Islet precursor cell (in vitro differentiated cells): ENCODE measurements at places on chromosomes 11 and 22.

DNA sequence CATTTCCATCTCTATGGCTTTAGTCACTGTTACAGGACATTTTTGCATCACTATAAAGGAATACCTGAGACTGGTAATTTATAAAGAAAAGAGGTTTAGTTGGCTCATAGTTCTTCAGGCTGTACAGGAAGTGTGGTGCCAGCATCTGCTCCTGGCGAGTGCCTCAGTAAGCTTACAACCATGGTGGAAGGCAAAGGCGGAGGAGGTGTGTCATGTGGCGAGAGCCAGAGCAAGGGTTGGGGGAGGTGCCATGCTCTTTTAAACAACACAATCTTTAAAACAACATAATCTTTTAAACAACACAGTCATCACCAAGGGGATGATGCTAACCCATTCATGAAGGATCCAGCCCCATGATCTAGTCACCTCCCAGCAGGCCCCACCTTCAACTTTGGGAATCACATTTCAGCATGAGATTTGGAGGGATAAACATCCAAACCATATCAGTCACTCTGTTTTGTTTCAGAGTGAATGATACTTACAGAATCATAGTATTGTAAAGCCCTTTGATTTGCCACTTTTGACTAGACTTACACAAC, 103.3 kb downstream of the PDE3B start:
- no peak for DNase-seq

DNA sequence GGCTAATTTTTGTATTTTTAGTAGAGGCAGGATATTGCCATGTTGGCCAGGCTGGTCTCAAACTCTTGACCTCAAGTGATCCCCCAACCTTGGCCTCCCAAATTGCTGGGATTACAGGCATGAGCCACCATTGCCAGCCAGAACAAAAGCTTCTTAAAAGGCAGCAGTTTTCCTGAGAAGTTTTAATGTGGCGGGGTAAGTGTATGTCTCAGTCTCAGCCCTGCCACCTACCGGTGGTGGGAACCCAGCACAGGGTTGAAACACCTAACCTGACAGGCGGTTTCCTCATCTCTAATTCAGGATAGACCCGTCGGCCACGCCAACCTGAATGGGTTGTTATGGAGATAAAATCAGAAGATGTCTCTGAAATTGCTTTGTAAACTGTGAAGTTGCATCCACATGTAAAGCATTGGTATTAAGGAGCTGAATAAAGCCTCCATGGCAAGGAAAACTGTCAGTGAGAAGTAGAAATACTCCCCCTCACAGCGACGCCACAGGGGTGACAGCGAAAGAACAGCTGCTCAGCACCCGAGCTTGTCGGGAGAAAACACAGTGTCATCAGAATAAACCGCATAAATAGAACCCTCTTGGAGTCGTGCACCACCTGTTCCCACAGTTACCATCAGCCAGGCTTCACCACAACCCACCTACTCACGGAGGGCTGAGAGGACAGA, 165.9 kb upstream of the NCAM1 start:
- peak; percentile 77 for DNase-seq

DNA sequence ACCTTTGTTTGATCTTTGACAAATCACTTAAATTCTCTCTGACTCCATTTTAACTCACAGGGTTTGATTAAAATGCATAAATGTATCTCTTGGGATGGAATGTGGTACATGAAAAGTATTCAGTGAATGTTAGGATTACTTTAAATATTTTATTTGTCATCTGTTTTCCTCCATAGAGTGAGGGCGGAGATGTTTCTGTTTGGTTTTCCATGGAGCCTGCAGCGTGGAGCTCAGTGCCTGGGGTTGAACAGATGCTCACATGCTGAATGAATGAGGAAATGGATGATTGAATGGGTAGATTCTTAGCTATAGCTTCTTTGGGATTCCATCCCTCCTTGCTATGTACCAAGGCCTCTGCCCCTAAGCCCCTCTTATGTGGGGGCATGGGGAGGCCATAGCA, 10.0 kb downstream of the TSPAN18 start:
- DNase-seq, result no peak

GRCh38 chr11:71245601-71246391, 6.6 kb downstream of the SHANK2 start:
- DNase-seq, result peak; percentile 86

DNA sequence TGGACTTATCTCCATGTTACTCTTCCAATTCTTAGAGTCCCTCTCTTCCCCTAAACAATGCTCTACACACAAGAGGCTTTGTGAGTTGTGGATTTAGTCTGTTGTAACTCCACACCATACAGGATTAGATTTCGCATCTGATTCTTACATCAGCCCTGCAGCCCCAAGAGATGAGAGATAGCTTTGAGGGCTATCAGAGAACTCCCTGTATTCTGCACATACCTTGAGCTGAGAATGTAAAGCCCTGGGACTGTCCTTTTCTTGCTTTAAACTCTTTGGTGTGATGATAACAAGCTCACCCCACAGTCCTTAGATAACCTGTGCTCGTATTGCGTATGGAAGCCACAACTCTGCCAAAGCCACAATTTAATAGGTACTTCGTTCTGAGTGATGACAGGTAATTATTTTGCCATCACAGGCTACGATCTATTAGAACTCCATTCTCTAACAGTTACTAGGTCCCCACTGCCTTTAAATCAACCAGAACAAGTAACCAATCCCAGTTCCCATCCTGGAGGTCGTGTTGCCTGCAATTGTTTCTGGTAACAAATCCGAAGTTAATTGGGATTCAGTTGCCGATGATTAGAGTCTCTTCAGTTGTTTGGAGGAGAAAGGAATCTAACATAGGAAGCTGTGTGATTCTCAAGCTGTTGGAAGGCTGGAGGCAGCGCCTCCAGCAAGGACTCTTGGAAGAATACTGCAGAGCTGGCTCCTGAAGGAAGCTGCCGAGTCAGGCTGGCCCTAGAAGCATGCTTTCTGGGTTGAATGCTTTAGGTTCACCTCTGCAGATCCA, 1.3 kb upstream of the PARVG start:
- DNase-seq, result no peak

GRCh38 chr11:113138731-113139130, 175.7 kb upstream of the TTC12 start:
- DNase-seq, result no peak

DNA sequence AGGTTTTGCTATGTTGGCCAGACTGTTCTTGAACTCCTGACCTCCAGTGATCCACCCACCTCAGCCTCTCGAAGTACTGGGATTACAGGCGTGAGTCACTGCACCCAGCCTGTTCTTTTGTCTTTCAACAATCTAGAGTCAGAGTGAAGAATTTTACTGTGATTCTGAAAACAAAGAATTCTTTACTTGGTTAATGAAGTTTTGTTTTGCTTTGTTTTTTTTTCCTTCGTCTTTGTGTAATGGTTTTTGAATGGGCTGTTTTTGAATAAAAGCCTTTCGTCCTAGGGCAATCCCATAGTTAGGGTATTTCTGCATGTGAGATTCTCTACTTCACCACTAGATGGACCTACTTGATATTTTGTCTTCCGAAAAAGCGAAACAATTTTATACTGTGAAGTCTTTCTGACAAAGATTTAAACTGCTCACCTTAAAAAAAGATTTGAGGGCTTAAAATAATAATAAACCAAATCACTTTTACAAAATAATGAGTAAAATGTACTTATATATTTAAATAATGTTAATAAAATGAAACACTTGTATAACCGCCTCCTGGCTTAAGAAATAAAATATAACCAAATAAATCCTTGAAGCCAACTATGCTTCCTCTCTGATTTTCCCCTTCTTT, 43.4 kb upstream of the SC5D start:
- peak; percentile 64 for DNase-seq

- DNase-seq, result no peak
Measured at GRCh38 chr22:47047321-47048122, 285.1 kb downstream of the TBC1D22A start.

DNA sequence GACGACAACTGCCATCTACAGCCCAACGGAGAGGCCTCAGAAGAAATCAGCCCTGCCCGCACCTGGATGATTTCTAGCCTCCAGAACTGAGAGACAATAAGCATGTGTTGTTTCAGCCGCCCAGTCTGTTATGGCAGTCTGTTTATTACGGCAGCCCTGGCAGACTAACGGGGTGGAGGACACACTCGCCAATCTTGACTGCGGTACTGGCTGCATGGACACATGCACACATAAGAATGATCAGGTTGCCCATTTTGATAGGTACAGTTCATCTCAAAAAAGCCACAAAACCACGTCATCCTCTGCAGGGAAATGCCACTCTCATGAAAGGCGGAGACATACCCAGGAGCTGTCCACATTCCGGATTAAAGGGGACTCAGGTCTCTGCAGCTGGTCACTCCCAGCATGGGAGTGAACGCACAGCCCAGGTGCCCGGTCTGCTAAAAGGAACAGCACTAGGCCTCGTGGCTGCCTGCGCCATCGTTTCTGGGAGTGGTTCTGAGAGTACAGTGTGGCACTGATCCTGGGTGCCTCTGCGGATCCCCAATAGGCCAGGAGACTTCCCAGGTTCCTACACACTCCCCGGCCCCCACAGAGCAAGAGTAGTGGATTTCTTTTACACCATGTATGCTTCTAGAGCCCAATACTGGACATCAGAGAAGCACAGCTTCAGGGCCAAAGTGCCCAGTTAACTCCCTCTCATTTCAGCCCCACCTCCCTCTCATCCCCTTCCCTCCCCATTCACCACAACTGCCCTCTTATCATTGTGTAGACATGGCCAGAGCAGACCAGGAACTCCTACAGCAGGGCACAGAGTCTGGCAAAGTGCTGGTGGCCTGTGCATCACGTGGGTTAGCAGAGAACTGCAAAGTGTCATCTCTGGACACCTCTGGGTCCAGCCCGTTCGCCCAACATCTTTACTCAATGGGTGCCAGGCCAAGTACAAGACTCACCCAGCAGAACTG, 11.7 kb upstream of the COMT start:
- DNase-seq, result no peak

- DNase-seq, result peak; percentile 48
Measured at GRCh38 chr11:17612221-17613188, 65.4 kb downstream of the OTOG start.

DNA sequence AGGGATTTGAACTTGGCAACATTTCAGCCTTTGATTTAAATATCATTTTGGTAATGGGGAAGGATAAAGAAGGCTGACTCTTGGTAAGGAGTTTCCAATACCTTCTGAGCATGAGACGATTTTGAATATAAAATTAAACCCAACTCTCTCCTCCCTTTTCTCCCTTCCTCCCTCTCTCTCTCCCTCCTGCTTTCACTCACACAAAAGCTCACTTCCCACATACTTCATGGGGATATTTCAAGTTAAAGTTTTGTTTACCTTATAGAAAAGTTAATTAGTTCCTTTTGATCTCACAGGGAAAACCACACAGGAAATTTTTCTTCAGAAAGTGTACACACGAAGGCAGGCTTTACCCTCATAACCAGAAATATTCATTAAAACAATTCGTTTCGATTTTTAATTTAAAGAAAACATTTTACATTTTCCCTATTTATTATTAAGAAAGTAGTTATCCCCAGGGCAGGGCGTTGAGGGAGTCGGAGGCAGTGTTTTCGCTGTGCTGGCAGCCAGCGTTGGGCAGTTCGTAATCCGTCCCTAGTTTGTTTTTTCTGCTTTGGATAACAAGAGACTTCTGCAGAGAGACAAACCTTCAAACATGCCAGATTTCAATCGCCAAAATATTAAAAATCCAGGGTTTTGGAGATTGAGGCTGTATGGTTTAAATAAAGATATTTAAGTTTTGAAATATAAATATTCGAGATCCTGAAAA, 25.3 kb upstream of the ALX4 start:
- no peak for DNase-seq

DNA sequence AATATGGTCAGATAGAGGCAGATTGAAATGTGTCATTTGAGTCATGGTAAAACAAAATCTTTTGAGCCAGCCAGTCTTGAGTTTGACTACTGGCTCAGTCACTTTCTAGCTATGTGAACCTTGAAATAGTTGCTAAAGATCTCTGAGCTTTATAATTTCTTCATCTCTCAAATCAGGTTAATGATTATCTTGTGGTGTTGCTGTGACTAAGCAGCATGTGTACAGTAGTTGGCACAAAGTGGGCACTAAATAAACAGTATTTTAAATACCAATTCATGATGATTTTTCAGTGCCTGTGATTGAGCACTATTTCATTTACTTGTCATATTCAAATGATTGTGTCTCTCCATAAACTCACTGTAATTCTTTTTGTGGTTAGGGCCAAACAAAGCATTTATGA, 70.8 kb downstream of the RAB38 start:
- DNase-seq, result no peak

GRCh38 chr11:7655253-7656217, 17.8 kb downstream of the CYB5R2 start:
- DNase-seq, result no peak

DNA sequence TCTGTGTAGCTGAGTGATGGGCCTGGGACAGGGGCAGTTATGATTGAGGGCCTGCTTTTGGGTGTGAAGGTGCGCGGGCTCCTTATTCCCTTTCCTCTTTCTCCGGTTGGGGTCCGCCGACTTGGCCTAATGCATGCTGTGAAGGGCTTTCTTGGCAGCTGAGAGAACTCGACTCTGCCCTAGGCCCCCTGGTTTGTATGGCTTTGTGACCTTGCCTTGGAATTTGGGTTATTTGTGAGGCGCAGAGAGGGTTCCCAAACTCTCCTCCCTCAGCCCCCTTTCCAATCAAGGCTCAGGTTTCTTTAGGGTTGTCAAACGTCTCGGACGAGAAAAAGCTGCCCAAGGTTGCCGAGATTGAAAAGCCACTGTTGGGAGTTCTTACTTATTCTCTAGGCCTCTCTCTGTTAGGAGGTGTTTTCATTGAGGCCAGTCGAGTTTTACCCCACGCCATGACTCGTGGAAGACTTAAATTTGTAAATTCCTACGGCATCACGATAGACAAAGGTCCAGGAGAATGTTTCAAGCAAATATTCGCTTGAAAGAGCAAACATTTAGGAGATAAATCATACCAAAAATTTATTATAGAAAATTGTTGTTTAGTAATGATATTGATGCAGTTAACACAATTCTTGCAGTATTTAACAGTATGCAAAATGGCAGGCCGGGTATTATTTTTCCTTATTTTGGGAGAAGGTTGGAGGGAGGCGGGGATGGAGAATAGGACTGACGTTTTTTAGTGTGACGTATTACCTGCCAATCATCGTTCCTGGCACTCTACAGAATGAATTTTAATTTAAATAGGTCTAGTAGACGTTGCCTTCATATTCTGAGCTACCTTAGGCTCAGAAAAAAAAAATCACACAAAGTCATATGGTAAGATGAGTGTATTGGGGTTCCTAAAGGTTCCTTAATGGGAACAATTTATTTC, 689 bp downstream of the PDHX start:
- DNase-seq, result no peak

GRCh38 chr22:24681236-24681635, 78.2 kb downstream of the GGT1 start:
- no peak for DNase-seq
